ENCODE measurements at places on chromosomes 16 and 17.

- H3K27ac ChIP-seq, result no peak overlapping the region
- no peaks in the 10 kb centered on the region for H3K27me3 ChIP-seq
- no peak overlapping the region for H3K4me3 ChIP-seq
- no peaks in the 10 kb centered on the region for H3K4me1 ChIP-seq
- H3K36me3 ChIP-seq, result no peaks in the 10 kb centered on the region
- DNase-seq, result no peak
Observed at GRCh38 chr16:80656711-80657150, 115.9 kb downstream of the DYNLRB2 start.

DNA sequence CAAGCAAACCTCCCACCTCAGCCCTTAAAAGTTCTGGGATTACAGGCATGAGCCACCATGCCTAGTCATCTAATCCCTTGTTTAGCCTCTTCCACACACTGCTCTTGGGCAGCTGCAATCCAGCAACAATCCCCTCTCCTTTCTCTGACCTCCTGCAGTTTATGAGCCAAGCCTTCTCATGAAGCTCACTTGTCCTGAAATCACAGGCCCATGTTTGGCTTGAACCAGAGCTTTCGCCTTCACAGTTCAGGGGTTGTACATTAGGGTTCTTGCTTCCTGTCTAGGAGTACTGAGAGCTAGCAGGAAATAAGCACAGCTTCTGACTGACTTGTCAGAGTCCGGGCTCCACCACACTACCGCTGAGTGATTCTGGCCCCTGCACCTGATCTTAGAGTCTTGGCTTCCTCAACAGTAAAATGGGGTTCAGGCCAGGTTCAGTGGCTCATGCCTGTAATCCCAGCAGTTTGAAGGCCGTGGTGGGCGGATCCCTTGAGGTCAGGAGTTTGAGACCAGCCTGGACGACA, 16.3 kb downstream of the ERAL1 start:
- H3K27ac ChIP-seq, result no peak overlapping the region
- no peaks in the 10 kb centered on the region for H3K4me1 ChIP-seq
- H3K27me3 ChIP-seq, result no peaks in the 10 kb centered on the region
- H3K4me3 ChIP-seq, result no peak overlapping the region

DNA sequence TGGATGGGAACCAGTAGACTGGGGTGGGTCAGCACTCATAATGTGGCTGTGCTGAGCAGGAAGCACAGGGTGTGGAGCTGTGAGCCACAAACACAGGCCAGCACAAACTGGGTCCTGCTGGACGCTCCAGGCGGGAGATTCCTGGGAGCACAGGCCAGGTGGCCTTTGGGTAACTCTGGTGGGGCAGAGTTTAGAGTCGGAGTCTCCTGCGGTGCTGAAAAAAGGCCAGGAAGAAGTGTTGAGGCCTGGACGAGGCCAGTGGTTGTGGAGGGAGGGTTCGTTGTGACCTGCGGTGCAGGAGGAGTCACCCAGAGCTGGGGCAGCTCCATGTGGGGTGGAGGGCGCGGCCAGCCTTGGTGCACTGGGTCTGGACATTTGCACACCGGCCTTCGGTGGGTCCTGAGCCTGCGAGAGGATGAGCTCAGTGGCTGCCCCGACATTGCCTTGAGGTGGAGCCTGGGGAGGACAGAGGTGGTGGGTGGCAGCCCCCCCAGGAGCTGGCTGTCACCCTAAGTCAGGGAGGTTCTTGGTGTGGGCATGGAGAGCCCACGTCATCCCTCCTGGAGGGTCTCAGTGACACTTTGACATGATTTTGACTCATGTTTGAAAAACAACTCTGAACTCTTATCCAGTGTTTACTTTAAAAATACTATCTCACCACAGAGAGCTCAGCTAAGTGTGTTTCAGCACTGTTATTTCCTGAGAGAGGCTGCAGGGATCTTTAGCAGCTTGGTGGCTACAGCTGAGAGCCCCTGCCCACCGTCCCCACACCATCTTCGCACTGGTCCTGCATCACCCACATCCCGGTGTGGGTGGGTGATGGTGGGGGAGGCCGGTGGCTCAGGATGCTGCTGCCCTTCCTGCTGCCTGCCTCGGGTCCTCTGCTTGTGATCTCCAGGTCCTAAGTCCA, 98.7 kb downstream of the NPIPB11 start:
- peak; percentile 61 for DNase-seq
- H3K36me3 ChIP-seq, result no peaks in the 10 kb centered on the region
- H3K4me3 ChIP-seq, result no peak overlapping the region
- no peak overlapping the region for H3K27ac ChIP-seq
- peaks cover 4% of the 10 kb centered on the region for H3K4me1 ChIP-seq
- H3K27me3 ChIP-seq, result no peaks in the 10 kb centered on the region

DNA sequence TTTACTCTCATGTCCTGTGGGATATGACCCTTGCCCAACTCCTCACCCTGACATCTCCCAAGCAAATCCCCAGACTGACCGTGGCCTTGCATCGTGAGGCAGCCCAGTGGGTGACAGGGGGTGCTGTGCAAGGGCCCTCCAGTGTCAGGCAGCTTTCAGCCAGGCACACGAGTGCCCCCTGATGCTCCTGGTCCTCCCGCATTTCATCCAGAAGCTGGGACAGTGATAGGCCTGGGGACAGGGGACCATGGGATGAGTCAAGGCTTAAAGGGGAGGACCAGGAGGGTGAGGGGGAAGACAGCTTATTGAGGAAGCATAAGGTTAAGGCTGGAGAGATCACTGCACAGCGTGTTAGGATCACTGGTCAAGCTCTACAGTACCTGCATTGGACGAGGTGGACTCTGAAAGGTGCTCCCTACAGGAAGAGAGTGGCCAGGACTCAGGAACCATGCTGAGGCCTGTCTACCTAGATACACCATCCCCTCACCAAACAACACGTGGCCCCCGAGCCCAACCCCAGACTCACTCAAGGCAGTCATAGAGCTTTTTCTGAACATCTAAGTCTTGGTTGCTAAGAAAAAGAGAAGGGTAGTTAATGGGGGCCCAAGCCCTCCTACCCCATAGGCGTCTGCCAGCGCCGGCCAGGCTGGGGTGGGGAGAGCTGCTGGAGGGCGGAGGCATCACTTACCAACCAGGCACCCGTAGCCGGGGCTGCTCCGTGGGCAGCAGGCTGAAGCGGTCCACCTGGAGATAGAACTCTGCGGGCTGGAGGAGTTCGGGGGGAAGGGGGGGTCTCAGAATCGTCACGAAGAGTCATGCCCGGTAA, 998 bp downstream of the ACD start:
- H3K4me3 ChIP-seq, result peak overlapping the region; percentile 81
- H3K27ac ChIP-seq, result no peak overlapping the region
- peaks cover 4% of the 10 kb centered on the region for H3K36me3 ChIP-seq
- DNase-seq, result no peak
- peaks cover 15% of the 10 kb centered on the region for H3K4me1 ChIP-seq

- no peaks in the 10 kb centered on the region for H3K36me3 ChIP-seq
- no peak overlapping the region for H3K4me3 ChIP-seq
- no peaks in the 10 kb centered on the region for H3K27me3 ChIP-seq
- no peak for DNase-seq
- peaks cover 6% of the 10 kb centered on the region for H3K4me1 ChIP-seq
- H3K27ac ChIP-seq, result no peak overlapping the region
Observed at GRCh38 chr17:15900871-15901270, 44.1 kb upstream of the ADORA2B start.

All from upper lobe of right lung (tissue), 1 donor.